ENCODE measurements at places on chromosomes 3 and 15.

GRCh38 chr15:92606126-92606835 is 49.3 kb downstream of the FAM174B start:
- no peak for DNase-seq

DNA sequence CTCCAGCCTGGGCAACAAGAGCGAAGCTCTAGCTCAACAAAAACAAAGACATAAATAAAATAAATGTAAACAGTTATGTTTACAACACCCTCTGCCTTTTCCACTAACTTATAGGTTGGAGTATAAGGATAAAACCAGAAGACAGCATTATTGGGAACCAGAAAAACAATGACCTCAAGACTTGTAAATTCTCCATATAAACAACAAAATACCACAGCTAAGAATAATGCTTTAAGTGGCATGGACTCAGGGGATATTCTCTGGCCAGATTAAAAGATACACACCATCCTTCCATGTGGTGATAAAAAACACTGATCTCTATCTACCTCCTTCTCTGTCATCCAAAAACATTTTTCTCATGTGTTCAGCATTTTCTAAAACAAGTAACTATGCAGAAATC is 500.6 kb downstream of the MAGI1 start:
- no peak for DNase-seq

- no peak for DNase-seq
Observed at GRCh38 chr15:70815604-70816003, 38.4 kb downstream of the LARP6 start.

- DNase-seq: no peak
Observed at GRCh38 chr3:55720614-55721013, 233.5 kb upstream of the WNT5A start.

- DNase-seq: no peak
Observed at GRCh38 chr15:60026555-60026954, 22.4 kb downstream of the FOXB1 start.

DNA sequence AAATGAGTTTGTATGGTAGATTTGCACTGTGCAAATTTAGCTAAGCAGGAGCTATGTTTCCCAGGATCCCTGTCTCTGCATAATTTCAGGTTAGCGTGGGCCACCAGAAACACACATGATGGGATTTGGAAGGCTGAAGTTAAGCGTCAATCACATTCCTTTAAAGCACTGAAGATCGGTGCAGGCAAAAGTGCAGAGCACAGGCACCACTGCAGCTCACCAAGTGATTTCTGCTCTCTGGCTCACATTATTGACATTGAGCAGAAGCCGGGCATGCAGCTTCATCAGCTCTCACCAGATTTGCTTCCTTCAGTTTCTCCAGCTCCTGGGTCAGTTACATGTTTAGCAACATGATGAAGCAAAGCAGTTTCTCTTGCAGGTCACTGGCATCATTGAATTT is 256.4 kb upstream of the TGFBR2 start:
- no peak for DNase-seq

- DNase-seq: peak; percentile 18
Observed at GRCh38 chr3:16917256-16917935, 32.6 kb downstream of the PLCL2 start.
